ENCODE measurements at places on chromosomes 6 and 20.
A peak's percentile ranks its signal among the peaks of the same experiment; 100 is the strongest.

GRCh38 chr6:293193-294174 lies 1.2 kb downstream of the DUSP22 start:
- DNase-seq: peak; percentile 21

- DNase-seq: no peak
Observed at GRCh38 chr6:111631018-111631417, 25.3 kb upstream of the TRAF3IP2 start.

DNA sequence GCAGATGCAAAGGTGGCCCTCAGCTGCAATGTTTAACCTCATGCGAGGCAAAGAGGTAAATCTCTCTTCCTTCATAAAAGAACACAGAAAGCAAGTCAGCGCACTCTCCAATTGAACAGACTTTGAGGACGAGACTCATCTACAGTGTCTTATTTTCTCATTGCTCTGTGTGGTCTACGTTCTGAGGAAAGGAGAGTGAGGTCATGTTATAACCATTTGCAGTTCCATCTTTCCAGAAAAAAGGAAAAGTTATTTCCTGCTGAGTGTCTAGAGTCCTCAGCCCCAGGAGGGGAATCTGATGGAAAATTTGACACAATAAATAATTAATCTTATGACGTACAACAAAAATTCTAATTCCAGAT lies 35.6 kb upstream of the THBS2 start:
- DNase-seq: no peak

- no peak for DNase-seq
Observed at GRCh38 chr20:17985388-17986018, 16.7 kb downstream of the MGME1 start.

GRCh38 chr6:9403736-9404135 lies 968.4 kb upstream of the SLC35B3 start:
- no peak for DNase-seq

DNA sequence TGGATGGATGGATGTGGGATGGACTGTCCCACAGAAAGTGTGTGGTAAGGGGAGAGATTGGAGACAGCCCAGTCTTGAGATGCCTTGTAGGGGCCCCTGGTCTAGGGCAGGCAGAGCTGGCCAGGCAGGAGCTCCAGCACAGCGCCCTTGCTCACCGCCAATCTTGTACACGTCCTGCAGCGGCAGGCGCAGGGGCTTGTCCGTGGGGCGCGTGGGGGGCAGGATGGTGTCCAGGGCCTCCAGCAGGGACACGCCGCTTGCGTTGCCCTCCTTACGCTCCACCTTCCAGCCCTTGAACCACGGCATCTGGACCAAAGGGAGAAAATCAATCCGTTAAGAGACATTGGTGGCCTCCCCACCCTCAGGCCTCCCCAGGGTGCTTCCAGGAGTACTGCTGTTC lies 5.9 kb downstream of the EEF1A2 start:
- DNase-seq: no peak

- no peak for DNase-seq
Observed at GRCh38 chr6:149007846-149008245, 261.0 kb downstream of the UST start.

GRCh38 chr20:33915726-33916331 lies 77.9 kb upstream of the RALY start:
- no peak for DNase-seq

DNA sequence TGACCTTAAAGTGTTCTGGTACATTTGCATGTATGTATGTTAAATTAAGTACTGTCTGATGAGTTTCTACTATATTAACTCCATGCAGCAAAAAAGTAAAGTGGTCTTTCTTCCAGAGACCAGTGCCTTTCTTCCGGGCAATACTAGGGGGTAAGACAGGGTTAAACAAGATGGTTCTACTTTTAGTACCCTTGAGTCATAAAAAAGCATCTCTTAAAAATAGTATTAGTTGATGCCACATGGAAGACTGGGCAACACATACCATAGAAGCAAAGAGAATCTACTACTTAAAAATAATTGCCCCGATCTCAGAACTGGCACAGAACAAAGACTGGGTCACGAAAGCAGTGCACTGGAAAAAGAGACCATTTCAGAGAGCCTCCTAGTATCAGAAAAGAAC lies 66.2 kb downstream of the SESN1 start:
- DNase-seq: no peak

GRCh38 chr6:168837254-168838036 lies 396.5 kb downstream of the SMOC2 start:
- no peak for DNase-seq

DNA sequence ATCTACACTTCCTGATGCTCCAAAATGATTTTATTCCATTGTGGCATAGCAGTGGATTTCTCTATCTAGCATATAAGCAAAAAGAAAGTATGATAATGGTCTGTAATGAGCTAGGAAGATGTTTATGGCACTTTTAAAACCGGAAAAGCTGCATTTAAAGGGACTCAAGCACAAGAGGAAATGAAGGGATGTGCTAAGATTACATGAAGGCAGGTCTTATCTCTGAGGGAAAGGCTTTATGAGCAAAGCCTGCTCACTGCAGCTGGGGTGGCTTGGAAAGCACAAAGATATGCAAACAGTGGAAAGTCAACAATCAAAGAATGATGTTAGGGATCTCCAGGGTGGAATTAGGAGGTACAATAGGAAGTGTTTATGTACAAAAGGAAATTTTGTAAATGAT lies 138.2 kb downstream of the TENT5A start:
- DNase-seq: peak; percentile 17

GRCh38 chr6:34462551-34462971 lies 3.3 kb upstream of the PACSIN1 start:
- peak; percentile 13 for DNase-seq

DNA sequence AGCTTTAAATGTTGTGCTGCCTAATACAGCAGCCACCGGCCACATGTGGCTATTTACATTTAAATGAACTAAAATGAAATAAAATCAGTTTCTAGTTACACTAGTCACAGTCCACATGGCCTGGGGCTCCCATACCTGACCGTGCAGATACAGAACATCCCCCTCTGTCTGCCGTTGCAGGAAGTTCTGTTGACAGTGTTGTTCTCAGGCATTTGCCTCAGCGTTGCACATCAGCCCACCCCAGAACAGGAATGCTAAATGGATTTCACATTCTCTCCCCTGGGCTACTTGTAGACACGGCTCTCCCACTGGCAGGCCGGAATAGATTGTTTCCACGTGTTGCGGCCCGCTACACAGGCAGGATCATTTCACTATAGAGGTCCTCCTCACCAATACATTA lies 26.3 kb downstream of the JAG1 start:
- DNase-seq: no peak

- no peak for DNase-seq
Observed at GRCh38 chr6:139738801-139739455, 364.5 kb upstream of the CITED2 start.

GRCh38 chr6:98590997-98591396 lies 243.4 kb upstream of the POU3F2 start:
- no peak for DNase-seq

DNA sequence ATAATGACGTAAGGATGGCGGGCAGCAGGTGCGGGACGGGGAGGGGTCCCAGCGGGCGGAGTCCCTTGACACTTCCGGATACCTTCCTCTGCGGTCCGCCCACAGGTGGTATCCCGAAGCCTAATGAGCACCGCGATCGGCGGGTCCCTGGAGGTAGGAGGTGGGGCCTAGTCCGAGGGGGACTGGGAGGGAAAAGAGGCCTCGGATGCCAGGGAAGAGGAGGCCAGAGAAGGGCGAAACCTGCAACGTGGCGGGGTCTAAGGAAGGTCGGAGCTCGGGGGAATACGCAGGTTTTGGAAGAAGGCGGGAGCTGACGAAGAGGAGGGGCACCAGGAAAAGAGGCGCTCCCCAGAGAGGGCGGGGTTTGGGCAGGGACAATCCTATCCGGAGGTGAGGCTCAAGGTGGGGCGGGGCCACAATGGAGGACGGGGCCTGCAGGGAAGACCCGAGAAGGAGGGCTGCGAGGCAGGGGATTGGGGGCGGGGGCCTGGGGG lies 3.7 kb downstream of the PRSS16 start:
- DNase-seq: no peak

GRCh38 chr6:147421903-147422302 lies 86.6 kb upstream of the SAMD5 start:
- DNase-seq: no peak

DNA sequence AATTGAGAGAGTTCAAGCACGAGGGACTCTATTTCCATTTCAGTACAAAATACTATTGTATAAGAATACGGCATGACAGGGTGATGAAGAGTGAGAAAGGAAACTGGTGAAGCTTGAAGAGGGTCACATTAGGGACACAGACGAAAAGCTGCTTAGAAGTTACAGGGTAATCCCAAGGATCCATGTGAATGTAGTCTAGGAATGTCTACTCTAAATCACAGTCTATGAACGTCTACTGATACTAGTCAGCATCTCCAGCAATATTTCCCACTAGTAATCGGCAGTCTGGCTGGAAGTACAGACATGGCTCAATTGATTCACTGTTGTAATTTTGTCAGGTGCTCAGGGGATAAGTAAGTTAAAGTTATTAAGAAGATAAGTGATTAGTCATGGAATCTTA lies 156.4 kb downstream of the ASCC3 start:
- DNase-seq: no peak

GRCh38 chr20:13533946-13534345 lies 104.8 kb downstream of the TASP1 start:
- no peak for DNase-seq
